ENCODE measurements at places on chromosomes 1 and 21. TPM values are rescaled to one million over a fixed set of nuclear protein-coding genes. Genes with fewer than 3 reads are reported as not detected.

RAB42 gene
- total RNA-seq = 5.8 TPM

KCNH1 gene
- total RNA-seq = not detected

DNA sequence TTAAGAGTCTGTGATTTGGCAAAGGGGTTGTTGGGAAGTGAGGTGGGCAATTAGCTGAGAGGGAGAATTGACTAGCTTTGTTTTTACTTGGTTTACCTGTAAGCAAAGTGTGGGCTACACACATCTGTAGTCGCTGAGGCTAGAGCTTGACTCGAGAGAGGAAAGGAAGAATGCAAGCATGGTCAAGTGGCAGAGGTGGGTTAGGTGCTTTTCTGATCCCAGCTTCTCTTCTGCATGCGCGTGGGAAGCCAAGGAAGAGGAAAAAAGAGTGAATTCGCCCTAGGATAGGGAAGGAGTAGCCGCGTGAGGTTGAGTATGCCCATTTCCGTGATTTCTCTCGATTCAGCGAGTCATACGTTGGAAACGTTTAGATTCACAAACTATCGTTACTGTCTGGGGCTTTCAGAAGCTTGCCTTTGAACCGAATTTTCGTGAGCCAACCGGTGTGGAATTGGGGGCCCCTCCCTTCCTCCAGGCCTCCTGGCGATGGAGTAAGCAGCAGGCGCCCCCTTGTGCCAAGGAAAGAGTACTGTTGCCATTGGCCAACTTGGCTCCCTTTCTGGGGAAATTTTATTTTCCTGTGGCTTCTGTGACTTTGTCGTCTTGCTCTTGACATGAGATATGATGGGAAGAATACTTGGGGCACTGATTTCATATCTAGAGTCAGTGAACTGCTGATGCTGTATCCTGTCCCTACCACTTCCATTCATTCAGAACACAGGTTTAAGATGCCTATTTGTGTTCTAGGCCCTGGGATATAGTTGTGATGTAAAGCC lies 1.3 kb downstream of the PIGV start:
- H3K4me1 ChIP-seq = peaks cover 47% of the 10 kb centered on the region
- DNase-seq = peak; percentile 87
- H3K27ac ChIP-seq = peak overlapping the region; percentile 97

GRCh38 chr1:234500269-234500668 lies 21.3 kb upstream of the TARBP1 start:
- no peaks in the 10 kb centered on the region for H3K36me3 ChIP-seq
- H3K4me3 ChIP-seq = no peak overlapping the region
- H3K27me3 ChIP-seq = no peaks in the 10 kb centered on the region

DNA sequence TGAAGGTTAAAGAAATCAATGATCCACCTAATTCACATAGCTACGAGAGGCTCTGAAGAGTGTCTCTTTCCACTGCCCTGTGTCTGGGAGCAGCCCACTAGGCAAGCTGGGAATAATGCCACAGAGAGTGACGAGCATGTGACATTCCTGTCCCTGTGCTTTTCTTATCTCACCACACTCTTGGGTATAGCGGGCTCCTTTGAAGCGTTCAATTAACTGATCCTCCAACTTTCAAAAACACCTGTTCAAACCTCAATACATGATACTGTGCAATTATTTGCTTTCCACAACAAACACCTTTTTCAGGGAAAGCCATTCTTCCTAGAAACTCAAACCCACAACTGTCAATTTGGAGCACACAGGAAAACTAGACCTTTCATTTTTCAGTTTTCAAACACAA lies 43.4 kb downstream of the PLPP3 start:
- no peaks in the 10 kb centered on the region for H3K27me3 ChIP-seq
- DNase-seq = no peak
- H3K36me3 ChIP-seq = peaks cover 22% of the 10 kb centered on the region
- no peaks in the 10 kb centered on the region for H3K4me1 ChIP-seq

DNA sequence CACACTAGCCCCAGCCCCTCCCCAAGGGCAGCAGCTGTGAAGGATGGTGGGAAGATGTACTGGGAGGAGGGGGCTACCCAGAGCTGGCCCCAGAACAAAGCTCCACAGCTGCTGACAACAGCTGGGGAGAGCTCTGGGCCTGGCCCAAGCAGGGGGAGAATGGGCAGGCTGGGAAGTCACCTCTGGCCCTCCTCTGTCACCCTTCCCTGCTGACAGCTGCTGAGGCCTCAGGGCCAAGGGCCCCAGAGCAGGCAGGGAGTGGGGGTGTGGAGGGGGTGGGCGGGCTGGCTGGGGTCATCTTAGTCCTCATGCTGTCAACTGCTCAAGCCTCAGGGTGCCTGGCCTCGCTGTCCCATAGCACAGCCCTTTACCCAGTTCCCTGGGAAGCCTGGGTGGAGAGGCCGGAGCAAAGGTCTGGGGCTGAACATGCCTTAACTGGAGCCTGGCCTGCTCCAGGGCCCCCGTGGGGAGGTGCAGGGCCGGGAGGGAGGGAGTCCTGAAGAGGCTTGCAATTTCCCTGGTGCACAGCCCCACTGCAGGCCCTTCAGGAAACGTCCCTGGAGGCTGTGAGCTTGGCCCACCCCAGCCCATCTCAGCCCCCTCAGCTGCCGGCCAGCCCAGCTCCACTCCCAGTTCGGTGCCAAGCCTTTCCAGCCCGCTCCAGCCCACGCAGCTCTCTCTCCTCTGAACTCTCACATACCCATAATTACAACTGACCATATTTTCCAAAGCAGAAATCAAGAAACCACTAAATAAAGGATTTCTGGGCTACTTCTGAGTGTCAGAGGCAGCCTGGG lies 25.7 kb downstream of the HSPG2 start:
- DNase-seq = peak; percentile 55
- H3K27ac ChIP-seq = peak overlapping the region; percentile 69
- H3K4me3 ChIP-seq = no peak overlapping the region
- H3K4me1 ChIP-seq = peaks cover 64% of the 10 kb centered on the region
- H3K36me3 ChIP-seq = no peaks in the 10 kb centered on the region
- H3K27me3 ChIP-seq = no peaks in the 10 kb centered on the region

GRCh38 chr1:5701642-5702041 lies 290.6 kb downstream of the NPHP4 start:
- H3K4me3 ChIP-seq = no peak overlapping the region
- H3K4me1 ChIP-seq = no peaks in the 10 kb centered on the region
- H3K27me3 ChIP-seq = no peaks in the 10 kb centered on the region
- no peak for DNase-seq
- H3K27ac ChIP-seq = no peak overlapping the region
